ENCODE measurements at places on chromosomes 5 and 9. TPM values are rescaled to one million over a fixed set of nuclear protein-coding genes. Genes with fewer than 3 reads are reported as not detected.
A peak's percentile ranks its signal among the peaks of the same experiment; 100 is the strongest.

- DNase-seq = no peak
Measured at GRCh38 chr9:2991292-2991691, 147.4 kb upstream of the PUM3 start.

DNA sequence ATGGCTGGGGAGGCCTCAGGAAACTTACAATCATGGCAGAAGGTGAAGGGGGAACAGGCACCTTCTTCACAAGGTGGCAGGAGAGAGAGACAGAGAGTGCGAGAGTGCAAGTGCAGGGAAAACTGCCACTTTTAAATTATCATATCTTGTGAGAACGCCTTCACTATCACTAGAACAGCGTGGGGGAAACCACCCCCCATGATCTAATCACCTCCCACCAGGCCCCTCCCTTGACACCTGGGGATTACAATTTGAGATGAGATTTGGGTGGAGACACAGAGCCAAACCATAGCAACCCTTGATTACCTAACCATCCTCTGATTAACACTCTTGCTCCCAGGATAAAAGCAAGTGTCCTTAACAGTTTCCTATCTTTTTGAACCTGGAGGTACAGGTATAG lies 21.1 kb downstream of the ADAMTS19 start:
- DNase-seq = no peak

The LRRC26 gene
- total RNA-seq = 0.52 TPM

The PCDHAC2 gene
- total RNA-seq = 12.6 TPM

GRCh38 chr5:62578540-62578939 lies at the start of gene LRRC70:
LRRC70 (plus strand) TSS chr5:62578819; CDS start chr5:62579439, 620 bp downstream.
- DNase-seq = no peak

GRCh38 chr5:53423724-53424123 lies 56.7 kb upstream of the FST start:
- DNase-seq = no peak

The TEX48 gene
- not detected for total RNA-seq

The SEMA5A gene
- 0.52 TPM for total RNA-seq

DNA sequence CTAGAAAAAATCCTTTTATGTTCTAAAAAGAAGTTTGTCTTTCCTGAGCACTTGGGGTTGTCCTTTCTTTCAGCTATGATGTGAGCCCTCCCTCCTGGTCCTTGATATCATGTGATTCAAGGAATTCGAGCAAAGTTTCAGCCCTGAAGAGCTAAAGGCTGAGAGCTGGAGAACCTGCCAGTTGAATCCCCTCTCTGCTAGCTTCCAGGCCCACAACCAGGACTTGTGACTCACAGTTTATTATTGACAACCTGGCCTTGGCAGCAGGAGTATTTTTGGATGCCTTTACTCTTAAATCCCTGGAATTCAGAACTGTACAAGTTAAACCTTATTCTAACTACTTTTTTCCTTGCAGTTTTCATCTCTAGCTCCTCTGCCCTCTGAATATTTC lies 182.8 kb downstream of the SPOCK1 start:
- DNase-seq = no peak

- no peak for DNase-seq
Measured at GRCh38 chr5:31213705-31214121, 20.2 kb downstream of the CDH6 start.

- DNase-seq = no peak
Measured at GRCh38 chr5:170067574-170068170, 38.0 kb upstream of the FOXI1 start.

DNA sequence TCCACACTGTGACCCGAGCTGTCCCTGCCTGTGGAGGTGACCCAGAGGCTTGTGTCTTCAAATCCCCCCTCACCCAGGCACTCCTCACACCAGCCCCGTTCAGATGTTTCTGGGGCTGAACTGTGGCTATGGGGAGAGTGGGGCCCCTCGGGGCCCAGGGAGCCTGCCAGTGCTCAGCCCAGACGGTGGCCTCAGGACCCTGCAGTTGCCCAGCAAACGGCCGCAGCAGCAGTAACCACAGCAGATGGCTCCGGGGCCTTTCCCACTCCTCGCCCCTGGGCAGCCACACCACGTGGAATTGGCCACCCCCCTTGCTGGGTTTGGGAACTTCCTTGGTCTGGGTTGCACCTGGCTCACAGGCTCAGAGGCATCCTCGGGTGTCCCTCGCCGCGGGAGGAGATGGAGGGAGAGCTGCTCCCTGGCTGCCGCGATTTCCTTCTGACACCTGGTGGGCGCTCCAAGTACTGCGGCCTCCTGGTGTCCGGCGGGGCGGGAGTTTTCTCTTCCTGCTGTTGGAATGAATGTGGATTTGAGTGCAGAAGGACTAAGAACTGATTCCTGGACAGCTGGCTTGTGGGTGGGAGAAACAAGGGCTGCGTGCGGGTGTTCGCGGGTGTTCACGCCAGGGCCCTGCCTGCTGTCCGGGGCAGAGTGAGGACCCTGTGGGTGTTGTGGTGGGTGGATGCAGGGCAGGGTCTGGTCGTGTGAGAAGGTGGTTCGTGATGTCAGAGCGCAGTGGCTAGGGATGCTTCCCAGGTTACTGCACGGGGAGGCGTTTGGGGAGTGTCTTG lies 97.5 kb downstream of the COL5A1 start:
- DNase-seq = peak; percentile 59

DNA sequence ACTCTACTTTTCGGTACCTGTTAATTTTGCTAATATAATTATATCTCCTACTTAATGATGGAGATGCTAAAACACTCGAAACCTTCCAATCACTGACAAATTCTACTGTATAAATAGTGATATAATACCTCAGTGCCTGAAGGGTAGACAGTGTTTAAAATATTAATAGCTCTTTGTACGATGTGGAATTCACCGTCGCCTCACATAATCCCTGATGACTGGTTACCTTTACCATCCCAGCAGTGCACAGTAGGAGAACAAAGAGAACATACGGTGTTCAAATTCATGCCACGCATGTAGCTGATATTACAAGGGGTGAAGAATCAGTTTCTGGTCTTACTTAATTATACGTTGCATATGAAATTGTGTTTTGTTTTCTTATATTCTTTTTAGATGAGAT lies 506.7 kb downstream of the CTNND2 start:
- no peak for DNase-seq

The CDC25C gene
- total RNA-seq = 14.9 TPM

GRCh38 chr9:135512904-135513303 lies 8.3 kb upstream of the LCN1 start:
- DNase-seq = no peak

- no peak for DNase-seq
Measured at GRCh38 chr9:82829818-82830217, 233.1 kb downstream of the RASEF start.

The OR2K2 gene
- not detected for total RNA-seq

The CCDC192 gene
- 2.5 TPM for total RNA-seq

DNA sequence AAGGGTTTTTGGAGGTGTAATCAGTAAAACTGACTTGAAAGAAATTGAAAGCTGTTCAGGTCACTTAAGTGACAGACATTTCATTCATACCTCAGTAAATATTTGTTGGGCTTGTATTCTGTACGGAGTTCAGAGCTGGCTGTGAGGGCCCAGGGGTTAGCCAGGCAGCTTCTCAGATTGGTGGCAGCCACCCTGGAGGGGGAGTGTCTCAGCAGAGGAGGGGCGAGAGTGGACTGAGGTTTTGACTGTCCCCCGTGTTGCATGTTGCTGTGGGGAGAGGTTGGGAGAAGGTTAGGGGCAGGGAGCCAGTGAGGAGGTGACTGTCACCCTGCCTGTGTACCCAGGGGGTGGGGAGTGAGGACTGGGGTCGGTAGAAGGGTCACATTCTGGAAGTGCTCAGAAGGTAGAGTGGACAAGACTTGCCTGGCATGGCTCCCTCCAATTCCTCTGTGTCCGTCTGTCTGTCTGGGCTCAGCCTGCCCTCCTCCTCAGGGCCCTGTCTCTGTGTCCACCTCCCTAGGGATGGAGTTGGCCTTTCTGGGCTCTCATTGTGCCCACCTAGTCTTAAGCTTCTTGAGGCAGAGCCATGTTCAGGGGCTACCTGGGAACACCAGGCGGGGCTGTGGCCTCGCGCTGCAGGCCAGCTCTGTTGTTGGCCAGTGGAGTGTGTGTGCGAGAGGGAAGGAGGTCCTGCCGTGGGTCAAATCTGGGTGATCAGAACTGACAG lies 4.4 kb downstream of the PHF2 start:
- no peak for DNase-seq

Measured in Calu3 (cell line).